ENCODE measurements at places on chromosomes 2 and 18. TPM values are rescaled to one million over a fixed set of nuclear protein-coding genes. Genes with fewer than 3 reads are reported as not detected.

DNA sequence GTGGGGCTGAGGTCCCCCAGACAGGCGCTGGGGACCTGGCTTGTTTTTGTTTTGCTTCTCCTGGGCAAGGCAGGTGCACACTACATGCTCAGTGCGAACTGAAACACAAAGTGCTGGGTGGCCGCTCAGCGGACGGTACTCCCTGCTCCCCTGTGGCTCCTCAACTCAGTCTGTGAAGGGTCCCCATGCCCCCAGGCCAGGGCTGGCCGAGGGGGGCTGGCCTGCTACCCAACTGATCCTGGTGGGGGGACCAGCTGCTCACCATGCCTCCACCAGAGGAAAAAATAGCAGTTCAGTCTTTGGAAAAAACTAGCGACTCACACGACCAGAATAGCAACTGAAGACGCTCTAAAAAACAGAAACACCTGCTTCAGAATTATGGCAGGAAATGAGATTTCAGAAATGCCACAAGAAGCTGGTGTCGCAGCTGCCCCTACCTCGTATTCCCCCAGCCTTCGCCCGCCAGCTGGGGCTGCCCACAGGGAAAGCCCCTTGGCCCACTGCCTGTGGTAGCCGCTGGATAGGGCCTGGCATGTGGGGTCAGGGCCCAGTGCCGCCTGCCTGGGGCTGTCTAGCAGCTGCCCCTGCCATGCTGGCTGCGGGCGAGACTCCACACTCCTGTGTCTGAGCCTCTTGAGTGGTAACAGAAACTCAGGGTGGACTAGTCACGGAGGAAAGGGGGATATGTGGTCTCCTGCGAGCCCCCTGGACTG is 43.7 kb downstream of the MEX3C start:
- no peaks in the 10 kb centered on the region for H3K4me1 ChIP-seq
- H3K27me3 ChIP-seq, result no peaks in the 10 kb centered on the region
- no peak overlapping the region for H3K4me3 ChIP-seq
- no peak for DNase-seq

DNA sequence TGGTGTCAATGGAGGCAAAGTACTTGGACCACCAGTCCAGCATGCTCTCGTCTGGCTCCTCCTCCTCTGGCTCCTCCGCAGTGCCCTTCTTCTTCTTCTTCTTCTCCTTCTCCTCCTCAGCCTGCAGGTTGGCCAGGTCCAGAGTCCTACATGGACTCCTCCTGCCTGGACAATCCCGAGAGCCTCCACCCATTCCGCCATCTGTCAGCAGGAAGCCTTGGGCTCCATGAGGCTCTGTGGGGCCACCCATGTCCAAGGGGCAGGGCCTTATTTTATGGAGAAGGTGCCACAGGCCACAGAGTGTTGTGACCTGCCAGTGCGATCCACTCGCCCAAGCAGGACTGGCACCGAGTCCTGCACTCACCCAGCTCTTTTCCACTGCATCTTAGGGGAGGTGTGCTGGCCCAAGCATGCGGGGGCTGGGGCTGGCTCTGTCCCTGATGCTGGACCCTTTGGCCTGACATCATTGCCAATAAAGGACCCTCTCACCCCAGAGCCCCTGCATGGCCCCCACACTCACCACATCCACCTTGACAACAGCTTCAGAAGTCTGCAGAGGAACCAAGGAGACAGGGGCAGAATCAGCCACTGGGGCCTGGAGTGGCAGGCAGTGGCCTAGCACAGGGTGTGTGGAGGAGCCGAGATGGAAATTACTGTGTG is 7.2 kb downstream of the OTOF start:
- no peaks in the 10 kb centered on the region for H3K4me1 ChIP-seq
- no peaks in the 10 kb centered on the region for H3K27me3 ChIP-seq
- no peaks in the 10 kb centered on the region for H3K36me3 ChIP-seq
- H3K27ac ChIP-seq, result no peak overlapping the region

GRCh38 chr2:232310696-232311095 is 67.9 kb upstream of the ALPP start:
- no peaks in the 10 kb centered on the region for H3K27me3 ChIP-seq
- no peak for DNase-seq
- no peaks in the 10 kb centered on the region for H3K36me3 ChIP-seq
- no peak overlapping the region for H3K27ac ChIP-seq
- H3K4me1 ChIP-seq, result peaks cover 7% of the 10 kb centered on the region

GRCh38 chr18:1435487-1435886 is 530.8 kb downstream of the ADCYAP1 start:
- H3K4me1 ChIP-seq, result no peaks in the 10 kb centered on the region
- no peaks in the 10 kb centered on the region for H3K36me3 ChIP-seq
- no peak for DNase-seq
- H3K27me3 ChIP-seq, result no peaks in the 10 kb centered on the region
- H3K27ac ChIP-seq, result no peak overlapping the region

GRCh38 chr18:2956056-2956455 is 56.9 kb downstream of the LPIN2 start:
- H3K27me3 ChIP-seq, result no peaks in the 10 kb centered on the region
- DNase-seq, result no peak
- H3K36me3 ChIP-seq, result peaks cover 38% of the 10 kb centered on the region
- H3K27ac ChIP-seq, result no peak overlapping the region

DNA sequence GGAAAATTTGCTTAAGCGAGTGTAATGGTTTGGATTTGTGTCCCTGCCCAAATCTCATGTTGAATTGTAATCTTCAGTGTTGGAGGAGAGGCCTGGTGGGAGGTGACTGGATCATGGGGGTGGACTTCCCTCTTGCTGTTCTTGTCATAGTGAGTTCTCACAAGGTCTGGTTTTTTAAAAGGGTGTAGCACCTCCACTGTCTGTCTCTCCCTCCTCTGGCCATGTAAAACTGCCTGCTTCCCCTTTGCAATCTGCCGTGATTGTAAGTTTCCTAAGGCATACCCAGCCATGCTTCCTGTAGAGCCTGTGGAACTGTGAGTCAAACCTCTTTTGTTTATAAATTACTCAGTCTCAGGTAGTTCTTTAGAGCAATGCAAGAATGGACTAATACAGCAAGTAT is 6.6 kb downstream of the YIPF4 start:
- no peaks in the 10 kb centered on the region for H3K27me3 ChIP-seq
- DNase-seq, result no peak
- H3K4me1 ChIP-seq, result peaks cover 15% of the 10 kb centered on the region
- peaks cover 13% of the 10 kb centered on the region for H3K36me3 ChIP-seq

- DNase-seq, result no peak
- H3K36me3 ChIP-seq, result no peaks in the 10 kb centered on the region
- peaks cover 15% of the 10 kb centered on the region for H3K4me1 ChIP-seq
- no peak overlapping the region for H3K27ac ChIP-seq
Measured at GRCh38 chr2:19362094-19362754, 3.8 kb upstream of the OSR1 start.

- no peak overlapping the region for H3K4me3 ChIP-seq
- no peaks in the 10 kb centered on the region for H3K27me3 ChIP-seq
Measured at GRCh38 chr2:226554701-226555100, 244.9 kb downstream of the IRS1 start.

DNA sequence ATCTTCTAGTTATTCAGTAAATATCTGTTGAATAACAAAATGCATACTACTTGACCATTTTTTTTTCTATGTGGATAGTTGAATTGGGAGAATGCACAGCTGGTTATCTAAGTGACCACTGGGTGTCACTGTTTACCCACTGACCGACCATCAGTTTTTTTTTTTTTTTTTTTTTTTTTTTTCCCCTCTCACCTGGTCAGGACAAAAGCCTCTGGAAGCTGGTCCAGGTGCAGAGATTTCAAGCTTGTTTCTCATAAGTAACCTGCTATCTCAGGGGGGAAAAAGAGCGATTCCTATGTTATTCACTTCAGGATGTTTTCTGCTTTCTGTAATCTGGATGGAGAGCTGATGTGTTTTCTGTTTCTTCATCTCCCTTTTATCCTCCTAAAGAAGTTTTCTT is 256.0 kb downstream of the DCDC2C start:
- no peak for DNase-seq
- H3K4me3 ChIP-seq, result no peak overlapping the region
- H3K4me1 ChIP-seq, result no peaks in the 10 kb centered on the region

DNA sequence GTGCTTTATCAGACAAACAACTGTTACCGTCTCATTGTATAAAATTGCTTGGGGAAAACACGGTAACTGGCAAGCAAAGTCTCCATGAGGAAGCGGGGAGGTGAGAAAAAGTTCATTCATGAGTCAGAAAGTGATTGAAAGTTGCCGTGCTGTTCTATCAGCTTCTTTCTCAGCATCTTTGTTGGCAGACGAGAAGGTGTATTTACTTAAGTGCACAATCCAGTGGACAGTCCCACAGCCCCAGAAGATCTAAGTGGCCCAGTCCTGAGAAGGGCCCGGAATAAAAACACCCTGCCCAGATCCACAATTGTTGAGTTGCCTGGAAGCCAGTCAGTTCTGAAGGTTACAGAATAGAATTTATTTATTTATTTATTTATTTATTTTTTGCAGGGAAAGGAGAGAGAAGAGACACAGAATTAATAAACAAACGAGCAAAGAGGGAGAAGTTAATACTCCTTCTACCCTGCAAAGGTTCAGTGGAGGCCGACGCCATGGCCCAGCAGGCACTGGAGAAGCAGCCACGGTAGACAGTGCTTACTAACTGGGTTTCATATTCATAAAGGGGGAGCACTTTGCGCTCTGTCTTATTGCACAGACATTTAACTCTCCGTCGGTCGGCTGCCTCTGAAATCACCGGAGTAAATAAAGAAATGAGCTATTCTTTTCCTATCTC is 676.0 kb upstream of the SALL3 start:
- H3K4me3 ChIP-seq, result no peak overlapping the region
- H3K27me3 ChIP-seq, result no peaks in the 10 kb centered on the region
- H3K4me1 ChIP-seq, result no peaks in the 10 kb centered on the region
- H3K27ac ChIP-seq, result no peak overlapping the region

GRCh38 chr2:167333245-167333644 is 445.0 kb downstream of the XIRP2 start:
- H3K27me3 ChIP-seq, result no peaks in the 10 kb centered on the region
- no peaks in the 10 kb centered on the region for H3K36me3 ChIP-seq
- no peak for DNase-seq
- no peak overlapping the region for H3K27ac ChIP-seq
- H3K4me3 ChIP-seq, result no peak overlapping the region
- H3K4me1 ChIP-seq, result no peaks in the 10 kb centered on the region

- DNase-seq, result no peak
- H3K36me3 ChIP-seq, result no peaks in the 10 kb centered on the region
- H3K4me3 ChIP-seq, result no peak overlapping the region
- peaks cover 33% of the 10 kb centered on the region for H3K4me1 ChIP-seq
- no peaks in the 10 kb centered on the region for H3K27me3 ChIP-seq
- peak overlapping the region; percentile 25 for H3K27ac ChIP-seq
Measured at GRCh38 chr2:98759827-98760625, 29.1 kb upstream of the MGAT4A start.

DNA sequence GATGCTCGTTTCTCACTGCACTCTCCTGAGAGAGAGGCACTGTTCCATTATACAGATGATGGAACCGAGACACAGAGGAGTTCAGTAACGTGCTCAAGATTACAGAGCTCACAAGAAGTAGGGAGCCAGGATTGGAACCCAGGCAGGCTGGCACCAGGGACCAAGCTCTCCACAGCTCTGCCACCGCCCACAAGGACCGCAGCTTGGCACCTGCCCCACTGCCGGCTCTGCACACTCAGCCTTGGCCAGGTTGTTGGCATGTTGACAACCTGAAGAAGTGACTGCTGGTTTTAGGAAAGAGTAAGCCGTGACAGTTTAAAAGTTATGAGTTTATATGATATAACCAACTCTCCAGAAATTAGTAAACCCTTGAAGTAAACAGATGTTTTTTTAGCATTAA is 48.0 kb upstream of the ITM2C start:
- no peaks in the 10 kb centered on the region for H3K4me1 ChIP-seq
- DNase-seq, result no peak
- no peak overlapping the region for H3K27ac ChIP-seq
- H3K4me3 ChIP-seq, result no peak overlapping the region
- no peaks in the 10 kb centered on the region for H3K27me3 ChIP-seq
- H3K36me3 ChIP-seq, result peaks cover 73% of the 10 kb centered on the region

- no peaks in the 10 kb centered on the region for H3K4me1 ChIP-seq
- H3K27me3 ChIP-seq, result no peaks in the 10 kb centered on the region
Measured at GRCh38 chr2:235789552-235789951, 295.7 kb downstream of the AGAP1 start.

DNA sequence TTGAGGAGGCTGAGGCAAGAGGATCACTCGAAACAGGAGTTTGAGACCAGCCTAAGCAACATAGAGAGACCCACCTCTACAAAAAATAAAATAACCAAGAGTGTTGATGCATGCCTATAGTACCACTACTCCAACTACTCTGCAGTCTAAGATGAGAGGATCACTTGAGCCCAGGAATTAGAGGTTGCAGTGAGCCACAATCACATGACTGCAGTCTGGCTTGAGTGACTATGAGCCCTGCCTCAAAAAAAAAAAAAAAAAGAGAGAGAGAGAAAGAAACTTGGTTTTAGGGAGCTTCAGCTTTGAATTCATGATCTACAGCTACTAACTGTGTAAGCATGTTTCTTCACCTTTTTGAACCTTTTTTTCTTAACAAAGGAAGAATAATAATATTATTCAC is 119.9 kb downstream of the HNMT start:
- no peak overlapping the region for H3K27ac ChIP-seq
- H3K4me3 ChIP-seq, result no peak overlapping the region
- H3K4me1 ChIP-seq, result no peaks in the 10 kb centered on the region
- H3K36me3 ChIP-seq, result no peaks in the 10 kb centered on the region

GRCh38 chr18:3061581-3062312 is 48.8 kb upstream of the LPIN2 start:
- H3K4me1 ChIP-seq, result peaks cover 27% of the 10 kb centered on the region
- H3K4me3 ChIP-seq, result no peak overlapping the region
- no peak for DNase-seq
- H3K27me3 ChIP-seq, result no peaks in the 10 kb centered on the region

- H3K27ac ChIP-seq, result no peak overlapping the region
- DNase-seq, result no peak
- no peak overlapping the region for H3K4me3 ChIP-seq
- H3K4me1 ChIP-seq, result no peaks in the 10 kb centered on the region
- H3K27me3 ChIP-seq, result no peaks in the 10 kb centered on the region
- no peaks in the 10 kb centered on the region for H3K36me3 ChIP-seq
Measured at GRCh38 chr2:23124214-23124750, 260.7 kb upstream of the KLHL29 start.

DNA sequence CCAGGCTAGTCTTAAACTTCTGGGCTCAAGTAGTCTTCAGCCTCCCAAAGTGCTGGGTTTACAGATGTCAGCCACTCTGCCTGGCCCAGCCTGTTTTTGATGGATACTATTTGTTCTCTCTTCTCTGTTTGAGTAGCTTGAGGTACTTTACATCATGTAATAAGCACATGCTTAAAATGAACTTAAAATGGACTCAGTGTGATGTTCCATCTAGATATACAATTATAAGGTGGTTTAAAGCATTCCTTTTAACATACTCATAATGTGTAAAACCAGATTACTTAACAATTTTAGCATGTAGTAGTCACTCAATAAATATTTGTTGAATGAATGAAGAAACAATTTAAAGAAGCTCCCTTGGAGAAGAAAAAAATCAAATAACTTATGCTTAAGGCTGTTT is 9.6 kb downstream of the PTPRM start:
- H3K4me3 ChIP-seq, result no peak overlapping the region
- no peak overlapping the region for H3K27ac ChIP-seq
- H3K27me3 ChIP-seq, result no peaks in the 10 kb centered on the region
- no peak for DNase-seq
- peaks cover 23% of the 10 kb centered on the region for H3K4me1 ChIP-seq

The POTEJ gene
- not detected for total RNA-seq

The REG1B gene
- total RNA-seq, result not detected

The METTL8 gene
- 18.2 TPM for total RNA-seq

The ABCA12 gene
- total RNA-seq, result 0.17 TPM

The PTH2R gene
- not detected for total RNA-seq
